ENCODE measurements at places on chromosomes 6 and 20. TPM values are rescaled to one million over a fixed set of nuclear protein-coding genes. Genes with fewer than 3 reads are reported as not detected.

Gene SMLR1
- total RNA-seq, result 0.53 TPM

Gene AVP
- not detected for total RNA-seq

Gene VPS52
- total RNA-seq, result 54.7 TPM

Gene PTP4A1
- total RNA-seq, result 133 TPM

Gene VGLL2
- total RNA-seq, result 3.0 TPM

Gene ENTPD6
- total RNA-seq, result 78.3 TPM

Gene ZSCAN23
- total RNA-seq, result 11.2 TPM

Gene KCNK17
- total RNA-seq, result 18.6 TPM

Gene CALHM4
- not detected for total RNA-seq

Gene HLA-DMA
- total RNA-seq, result 2.0 TPM

- no peak for DNase-seq
Observed at GRCh38 chr6:106748547-106749207, 119.3 kb downstream of the QRSL1 start.

GRCh38 chr6:150634964-150635292 is 35.2 kb downstream of the PLEKHG1 start:
- no peak for DNase-seq

DNA sequence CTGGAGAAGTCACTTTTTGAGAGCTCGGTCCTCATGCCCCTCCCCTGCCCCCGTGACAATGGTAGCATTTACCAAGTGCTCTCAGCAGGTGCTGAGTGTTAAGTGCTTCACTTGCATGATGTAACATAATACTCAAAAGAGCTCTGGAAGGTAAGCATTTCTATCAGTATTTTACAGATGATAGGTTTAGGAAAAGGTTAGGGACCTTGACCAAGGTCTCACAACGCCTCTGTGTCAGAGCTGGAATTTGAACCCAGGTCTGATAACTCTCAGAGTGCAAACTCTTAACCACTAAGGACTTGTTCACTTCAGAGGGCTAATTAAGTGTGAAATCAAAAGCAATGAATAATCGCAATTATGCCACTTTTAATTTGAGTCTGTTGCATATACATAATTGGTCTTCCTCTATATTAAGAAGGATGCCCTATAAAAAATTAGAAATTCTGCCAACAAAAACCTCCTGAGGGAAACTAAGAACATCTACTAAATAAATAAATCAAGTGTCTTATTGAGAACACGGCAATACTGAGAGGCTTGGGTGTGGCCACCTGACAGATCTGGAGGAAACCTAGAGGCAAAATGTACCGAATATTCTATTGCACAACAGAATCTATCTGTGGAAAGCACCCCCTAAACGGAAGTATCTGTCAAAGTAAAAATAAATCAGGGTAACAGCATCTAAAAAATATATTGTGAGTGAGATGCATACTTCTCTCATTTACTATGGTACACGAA is 109.8 kb downstream of the BACH2 start:
- no peak for DNase-seq

- no peak for DNase-seq
Observed at GRCh38 chr6:141288947-141289346, 843.8 kb upstream of the GJE1 start.

- no peak for DNase-seq
Observed at GRCh38 chr20:32294071-32294470, 16.6 kb downstream of the KIF3B start.

- DNase-seq, result no peak
Observed at GRCh38 chr6:79495246-79495645, 42.0 kb downstream of the LCA5 start.

DNA sequence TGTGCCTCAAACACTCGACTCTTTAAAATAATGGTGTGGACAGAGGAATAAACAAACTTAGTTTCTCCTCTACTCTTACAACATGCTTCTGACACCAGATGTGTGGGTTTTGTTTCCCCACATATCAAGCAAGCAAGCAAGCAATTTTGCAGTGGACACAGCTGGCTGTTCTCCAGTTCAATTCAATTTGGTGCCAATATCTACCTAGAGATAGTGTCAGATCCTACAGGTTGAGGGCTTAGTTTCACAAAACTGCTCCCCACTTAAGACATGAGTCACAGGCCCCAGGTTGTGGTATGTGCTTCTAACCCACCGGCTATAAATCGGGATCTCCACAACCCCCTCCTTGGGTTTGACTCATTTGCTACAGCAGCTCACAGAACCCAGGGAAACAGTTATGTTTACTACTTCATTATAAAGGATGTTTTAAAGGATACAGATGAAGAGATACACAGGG is 131.4 kb upstream of the TRAF3IP2 start:
- DNase-seq, result no peak

DNA sequence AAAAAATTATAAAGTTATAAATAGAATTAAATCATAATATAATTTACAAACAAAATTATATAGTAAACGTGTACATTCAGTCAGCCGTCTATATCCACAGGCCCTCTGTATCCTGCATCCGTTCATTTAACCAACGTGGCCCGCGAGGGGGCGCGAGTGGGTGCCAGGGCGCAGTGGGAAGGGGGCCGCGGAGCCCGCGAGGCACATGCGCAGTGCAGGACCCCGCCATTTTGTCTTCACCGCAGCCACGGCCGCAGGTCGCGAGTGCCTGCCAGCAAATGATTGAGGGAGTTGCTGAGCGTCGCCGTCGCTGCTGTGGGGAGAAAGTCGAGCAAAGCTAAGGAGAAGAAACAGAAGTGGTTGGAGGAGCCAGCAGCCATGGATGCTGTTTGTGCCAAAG is 53.4 kb upstream of the ECI2 start:
- no peak for DNase-seq

DNA sequence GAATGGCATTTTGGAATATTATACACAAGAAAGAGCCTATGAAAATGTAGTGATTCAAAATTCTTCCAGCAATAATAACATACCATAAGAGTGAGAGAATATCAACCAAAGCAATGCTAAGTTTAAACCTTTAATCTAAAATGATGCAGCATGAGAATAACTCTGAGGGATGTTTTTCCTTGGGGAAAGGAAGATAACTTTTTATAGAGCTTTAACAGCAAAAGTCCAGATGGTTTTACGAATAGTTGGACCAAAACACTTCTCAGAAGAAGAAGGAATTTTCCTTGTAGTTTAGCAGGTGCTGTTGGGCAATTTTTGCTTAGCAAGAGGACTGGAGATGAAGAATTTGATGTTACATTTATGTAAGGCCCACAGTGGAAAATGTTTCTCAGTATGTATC is 1503.2 kb downstream of the HACE1 start:
- no peak for DNase-seq

DNA sequence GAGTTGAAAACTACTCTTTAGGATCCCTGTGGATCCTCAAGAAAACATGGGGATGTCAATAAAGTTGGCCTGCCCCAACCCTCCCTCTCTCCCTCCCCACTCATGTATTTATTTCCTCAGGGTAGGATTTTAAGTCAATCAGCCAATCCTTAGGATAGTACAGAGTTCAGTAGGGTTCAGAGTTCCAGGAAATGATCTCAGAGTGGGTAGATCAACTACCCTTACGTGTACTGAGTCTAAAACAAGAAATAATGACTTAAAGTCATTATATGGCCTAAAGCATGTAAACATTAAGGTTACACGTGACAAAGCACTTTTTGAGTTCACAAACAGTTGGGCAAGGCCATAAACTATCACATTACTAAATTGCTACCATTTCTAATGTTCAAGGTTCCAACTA is 47.2 kb upstream of the REV3L start:
- DNase-seq, result no peak

DNA sequence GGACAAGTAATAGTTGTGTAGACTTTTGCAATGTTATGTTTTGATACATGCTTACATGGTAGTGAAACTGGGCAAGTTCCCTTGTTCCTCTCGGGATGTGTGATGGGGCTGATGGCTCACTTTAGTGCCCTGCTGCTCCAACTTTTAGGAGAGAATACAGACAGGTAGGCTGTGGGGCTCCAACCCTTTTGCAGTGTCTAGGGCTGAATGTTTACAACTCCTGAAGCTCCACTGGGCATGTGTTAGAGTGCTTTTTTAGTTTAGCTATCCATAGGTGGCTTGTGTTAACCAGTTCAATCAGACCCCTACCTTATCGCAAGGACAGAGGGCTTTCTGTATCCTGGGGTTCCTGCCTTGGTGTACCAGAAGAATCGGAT is 33.8 kb downstream of the SERPINB6 start:
- DNase-seq, result no peak

DNA sequence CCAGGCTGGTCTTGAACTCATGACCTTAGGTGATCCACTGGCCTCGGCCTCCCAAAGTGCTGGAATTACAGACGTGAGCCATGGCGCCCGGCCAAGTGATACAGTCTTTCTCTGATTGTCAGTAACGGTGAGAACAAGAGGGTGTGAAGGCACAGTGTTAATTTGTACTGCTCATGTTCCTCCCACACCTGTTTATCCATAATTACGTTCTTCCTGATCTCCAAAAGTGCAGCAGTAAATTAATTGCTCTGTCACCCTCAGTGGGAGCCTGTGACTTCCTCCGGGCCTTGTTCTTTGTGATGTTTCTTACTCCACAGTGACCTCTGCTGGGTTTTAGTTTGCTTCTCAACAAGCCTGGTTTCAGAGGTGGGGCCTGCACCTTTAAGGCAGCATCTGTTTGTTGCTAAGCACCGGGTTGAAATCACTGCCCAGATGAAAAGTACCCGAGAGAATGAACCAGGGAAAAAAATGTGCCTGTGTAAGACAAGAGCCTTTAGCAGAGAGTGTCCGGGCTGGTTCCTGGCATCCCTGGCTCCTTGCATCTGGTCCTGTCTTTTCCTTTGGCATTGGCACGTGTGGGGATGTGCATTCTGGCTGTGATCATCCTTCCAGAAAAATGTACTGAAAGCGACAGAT is 89.1 kb upstream of the CLDN20 start:
- DNase-seq, result no peak

GRCh38 chr6:106469882-106470281 is 109.4 kb downstream of the CRYBG1 start:
- no peak for DNase-seq

DNA sequence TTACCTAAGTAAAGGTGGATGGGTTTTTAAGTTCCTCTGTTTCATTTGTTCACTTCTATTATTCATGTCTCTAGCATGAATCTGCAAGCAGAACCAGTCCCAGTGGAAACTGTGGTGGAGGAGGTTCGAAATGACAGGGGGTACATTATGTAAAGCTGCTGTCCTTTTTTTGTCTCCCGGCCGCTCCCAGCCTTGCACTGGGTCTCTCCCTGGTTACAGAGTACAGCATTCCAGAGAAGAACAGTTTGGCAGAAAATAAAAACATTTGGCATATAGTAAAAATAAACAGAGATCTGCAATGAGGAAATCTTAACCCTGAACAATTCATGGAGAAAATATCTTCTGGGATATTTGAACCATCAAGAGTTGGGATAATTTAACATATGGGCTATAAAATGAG is 34.6 kb upstream of the TAGAP start:
- DNase-seq, result no peak

GRCh38 chr6:142187209-142187608 is 40.1 kb downstream of the VTA1 start:
- no peak for DNase-seq

- DNase-seq, result no peak
Observed at GRCh38 chr6:68333442-68333841, 301.6 kb upstream of the ADGRB3 start.

- no peak for DNase-seq
Observed at GRCh38 chr20:6525447-6526303, 241.8 kb upstream of the BMP2 start.

- no peak for DNase-seq
Observed at GRCh38 chr20:1633535-1633934, 13.7 kb upstream of the SIRPB1 start.

DNA sequence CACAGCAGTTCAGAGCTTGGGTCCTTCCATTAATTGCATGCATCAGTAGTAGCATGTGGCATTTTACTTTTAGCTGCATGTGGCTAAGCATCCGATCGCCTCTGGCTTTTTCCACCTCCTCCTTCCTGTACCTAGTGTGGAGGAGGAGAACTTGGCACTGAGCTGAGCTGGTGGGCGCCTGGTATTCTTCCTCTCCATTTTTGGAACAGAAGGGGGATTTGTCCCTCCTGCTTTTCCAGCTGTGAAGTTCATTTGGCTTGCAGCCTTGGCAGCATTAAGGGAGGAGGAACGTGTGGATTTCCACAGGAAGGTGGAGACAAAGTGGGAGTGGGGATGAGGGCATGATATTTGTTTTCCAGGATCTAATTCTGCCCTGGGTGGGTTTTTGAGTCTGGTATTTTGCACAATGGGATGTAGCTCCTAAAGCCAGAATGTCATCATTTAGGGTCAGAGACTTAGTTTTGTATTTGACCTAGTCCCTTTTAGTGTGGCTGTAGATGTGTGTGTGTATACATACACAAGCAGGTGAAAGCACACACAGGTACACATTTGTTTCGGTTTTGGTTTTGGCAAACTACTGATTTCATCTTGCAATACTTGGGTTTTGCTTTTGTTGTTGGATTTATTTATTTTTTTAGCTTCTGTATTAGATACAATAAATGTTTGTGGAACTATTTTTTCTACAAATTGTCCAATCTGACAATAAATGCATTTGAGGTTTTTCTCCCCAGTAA is 90.0 kb downstream of the SASH1 start:
- DNase-seq, result no peak

GRCh38 chr20:32798046-32798981 is 21.4 kb upstream of the MAPRE1 start:
- DNase-seq, result no peak

- DNase-seq, result no peak
Observed at GRCh38 chr6:12751694-12752325, 35.2 kb downstream of the PHACTR1 start.

DNA sequence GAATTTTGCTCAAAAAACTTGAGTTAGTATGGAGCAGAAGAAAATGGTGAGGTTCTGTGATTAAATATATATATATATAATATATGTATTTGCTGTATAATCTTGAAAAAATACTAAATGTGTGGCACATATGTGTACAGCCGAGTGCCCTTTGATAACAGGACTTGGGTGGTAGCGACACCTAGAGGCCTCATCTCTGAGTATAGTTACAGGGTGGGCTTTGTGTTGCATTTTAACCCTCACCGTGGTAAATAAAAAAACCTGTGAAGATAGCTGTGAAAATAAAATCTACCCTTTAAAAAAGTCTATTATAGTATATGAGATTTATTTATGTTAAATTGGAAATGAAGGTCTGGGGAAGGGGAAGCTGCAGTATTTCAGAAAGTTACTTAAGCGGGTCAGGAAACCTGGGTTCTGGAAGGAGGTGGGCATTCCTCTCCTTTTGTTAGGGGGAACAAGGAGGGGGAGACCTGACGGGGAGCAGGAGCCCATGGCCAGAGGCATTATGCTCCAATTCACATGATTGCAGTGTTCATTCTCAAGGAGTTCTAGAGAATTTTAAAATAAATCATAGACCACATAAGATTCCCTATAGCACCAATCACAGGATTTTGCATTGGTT is 82.7 kb downstream of the SH3BGRL2 start:
- no peak for DNase-seq

DNA sequence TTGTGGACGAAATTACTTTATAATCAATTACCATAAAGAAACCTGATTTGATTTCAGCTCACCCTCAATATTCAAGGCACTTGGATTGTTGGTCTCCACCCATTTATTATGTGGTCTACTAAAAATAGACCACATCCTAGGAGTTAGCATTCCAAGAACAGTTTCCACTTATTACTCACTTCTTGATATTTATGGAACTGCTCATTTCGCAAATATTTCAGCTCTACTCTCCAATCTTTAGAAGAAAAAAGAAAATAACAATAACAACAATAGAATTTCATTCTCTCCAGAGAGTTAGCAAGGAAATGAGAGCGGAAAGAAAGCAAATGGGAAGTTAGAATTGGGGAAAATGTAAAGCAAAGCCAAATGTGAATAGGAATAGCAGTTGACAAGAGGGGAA is 26.2 kb upstream of the HDAC2 start:
- no peak for DNase-seq
